ENCODE measurements at places on chromosomes 13 and 19.

- no peak overlapping the region for H3K4me3 ChIP-seq
- no peaks in the 10 kb centered on the region for H3K36me3 ChIP-seq
- DNase-seq = no peak
- no peak overlapping the region for H3K27ac ChIP-seq
- no peaks in the 10 kb centered on the region for H3K4me1 ChIP-seq
These were observed 65.6 kb upstream of the USE1 start for GRCh38 chr19:17149393-17150135.

- peaks cover 7% of the 10 kb centered on the region for H3K4me1 ChIP-seq
- no peak overlapping the region for H3K27ac ChIP-seq
- peak overlapping the region; percentile 93 for H3K4me3 ChIP-seq
- no peaks in the 10 kb centered on the region for H3K27me3 ChIP-seq
- H3K36me3 ChIP-seq = no peaks in the 10 kb centered on the region
These were observed 709 bp downstream of the DPP9 start for GRCh38 chr19:4722671-4723594.

DNA sequence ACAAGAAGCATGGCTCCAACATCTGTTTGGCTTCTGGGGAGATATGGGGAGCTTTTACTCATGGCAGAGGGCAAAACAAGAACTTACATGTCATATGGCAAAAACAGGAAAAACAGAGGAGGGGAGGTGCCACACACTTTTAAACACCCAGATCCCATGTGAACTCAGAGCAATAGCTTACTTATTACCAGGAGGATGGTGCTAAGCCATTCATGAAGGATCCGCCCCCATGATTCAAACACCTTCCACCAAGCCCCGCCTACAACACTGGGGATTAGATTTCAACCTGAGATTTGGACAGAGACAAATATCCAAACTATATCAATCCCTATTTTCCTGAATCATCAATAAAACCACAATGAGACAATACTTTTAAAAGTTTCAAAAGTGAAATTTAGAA lies 712.1 kb downstream of the PCDH9 start:
- DNase-seq = no peak
- no peaks in the 10 kb centered on the region for H3K27me3 ChIP-seq
- peaks cover 4% of the 10 kb centered on the region for H3K4me1 ChIP-seq
- no peaks in the 10 kb centered on the region for H3K36me3 ChIP-seq
- no peak overlapping the region for H3K4me3 ChIP-seq
- H3K27ac ChIP-seq = no peak overlapping the region

- no peak overlapping the region for H3K27ac ChIP-seq
- H3K36me3 ChIP-seq = no peaks in the 10 kb centered on the region
- no peak for DNase-seq
- no peak overlapping the region for H3K4me3 ChIP-seq
- H3K27me3 ChIP-seq = no peaks in the 10 kb centered on the region
These were observed 490.8 kb downstream of the FOXO1 start for GRCh38 chr13:40175639-40176038.

DNA sequence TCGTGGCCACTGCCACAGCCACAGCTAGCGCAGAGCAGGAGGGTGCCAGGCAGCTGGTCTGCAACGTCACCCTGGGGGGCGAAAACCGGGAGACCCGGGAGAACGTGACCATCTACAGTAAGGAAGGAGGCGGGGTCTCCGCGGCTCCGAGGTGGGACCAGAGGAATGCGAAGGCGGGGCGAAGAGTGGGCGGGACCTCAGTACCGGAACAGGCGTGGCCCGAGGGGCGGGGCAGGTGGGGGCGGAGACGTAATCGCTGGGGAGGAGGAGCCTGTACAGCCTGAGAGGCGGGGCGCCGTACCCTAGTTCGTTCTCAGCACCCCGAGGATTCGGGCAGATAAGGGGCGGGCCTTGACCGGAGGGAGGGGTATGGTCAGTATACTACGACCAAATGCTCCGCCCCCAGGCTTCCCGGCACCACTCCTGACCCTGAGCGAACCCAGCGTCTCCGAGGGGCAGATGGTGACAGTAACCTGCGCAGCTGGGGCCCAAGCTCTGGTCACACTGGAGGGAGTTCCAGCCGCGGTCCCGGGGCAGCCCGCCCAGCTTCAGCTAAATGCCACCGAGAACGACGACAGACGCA lies 2.5 kb downstream of the ICAM5 start:
- H3K36me3 ChIP-seq = no peaks in the 10 kb centered on the region
- peaks cover 9% of the 10 kb centered on the region for H3K4me1 ChIP-seq
- peaks cover 100% of the 10 kb centered on the region for H3K27me3 ChIP-seq
- H3K4me3 ChIP-seq = peak overlapping the region; percentile 39

DNA sequence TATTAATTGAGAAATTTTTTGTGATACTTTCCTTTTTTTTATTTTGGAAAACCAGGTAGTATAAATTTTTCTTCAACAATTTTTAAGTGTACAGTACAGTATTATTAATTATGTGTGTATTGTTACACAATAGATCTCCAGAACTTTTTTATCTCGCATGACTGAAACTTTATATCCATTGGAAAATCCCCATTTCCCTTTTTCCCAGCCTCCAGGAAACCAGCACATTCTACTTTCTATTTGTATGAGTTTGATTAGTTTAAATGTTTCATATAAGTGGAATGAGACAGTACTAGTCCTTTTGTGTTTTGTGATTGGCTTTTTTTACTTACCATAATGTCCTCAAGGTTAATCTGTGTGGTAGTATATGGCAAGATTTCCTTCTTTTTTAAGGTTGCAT lies 399.5 kb upstream of the ARGLU1 start:
- H3K4me3 ChIP-seq = no peak overlapping the region
- DNase-seq = no peak
- H3K36me3 ChIP-seq = no peaks in the 10 kb centered on the region
- H3K4me1 ChIP-seq = peaks cover 5% of the 10 kb centered on the region

DNA sequence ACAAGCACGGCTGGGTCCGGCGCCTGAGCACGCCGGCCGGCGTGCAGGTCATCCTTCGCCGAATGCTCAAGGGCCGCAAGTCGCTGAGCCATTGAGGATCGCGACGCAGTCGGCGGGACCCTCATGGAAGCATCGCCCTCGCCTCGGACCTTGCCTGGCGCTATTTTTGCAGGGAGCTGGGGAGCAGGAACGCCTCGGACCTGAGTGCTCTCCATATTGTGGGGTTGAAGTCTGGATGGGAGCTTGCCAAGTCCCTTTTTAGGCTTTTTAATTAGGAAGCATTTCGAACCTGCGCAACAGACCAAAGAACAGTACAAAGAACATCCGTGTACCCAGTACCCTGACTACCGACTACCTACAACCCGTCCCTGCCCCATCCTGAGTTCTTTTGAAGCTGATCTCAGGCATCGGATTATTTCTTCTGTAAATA lies 628 bp downstream of the MRPL34 start:
- H3K27ac ChIP-seq = no peak overlapping the region
- peaks cover 13% of the 10 kb centered on the region for H3K4me1 ChIP-seq
- H3K4me3 ChIP-seq = peak overlapping the region; percentile 87
- H3K36me3 ChIP-seq = no peaks in the 10 kb centered on the region
- H3K27me3 ChIP-seq = no peaks in the 10 kb centered on the region
- DNase-seq = peak; percentile 77

DNA sequence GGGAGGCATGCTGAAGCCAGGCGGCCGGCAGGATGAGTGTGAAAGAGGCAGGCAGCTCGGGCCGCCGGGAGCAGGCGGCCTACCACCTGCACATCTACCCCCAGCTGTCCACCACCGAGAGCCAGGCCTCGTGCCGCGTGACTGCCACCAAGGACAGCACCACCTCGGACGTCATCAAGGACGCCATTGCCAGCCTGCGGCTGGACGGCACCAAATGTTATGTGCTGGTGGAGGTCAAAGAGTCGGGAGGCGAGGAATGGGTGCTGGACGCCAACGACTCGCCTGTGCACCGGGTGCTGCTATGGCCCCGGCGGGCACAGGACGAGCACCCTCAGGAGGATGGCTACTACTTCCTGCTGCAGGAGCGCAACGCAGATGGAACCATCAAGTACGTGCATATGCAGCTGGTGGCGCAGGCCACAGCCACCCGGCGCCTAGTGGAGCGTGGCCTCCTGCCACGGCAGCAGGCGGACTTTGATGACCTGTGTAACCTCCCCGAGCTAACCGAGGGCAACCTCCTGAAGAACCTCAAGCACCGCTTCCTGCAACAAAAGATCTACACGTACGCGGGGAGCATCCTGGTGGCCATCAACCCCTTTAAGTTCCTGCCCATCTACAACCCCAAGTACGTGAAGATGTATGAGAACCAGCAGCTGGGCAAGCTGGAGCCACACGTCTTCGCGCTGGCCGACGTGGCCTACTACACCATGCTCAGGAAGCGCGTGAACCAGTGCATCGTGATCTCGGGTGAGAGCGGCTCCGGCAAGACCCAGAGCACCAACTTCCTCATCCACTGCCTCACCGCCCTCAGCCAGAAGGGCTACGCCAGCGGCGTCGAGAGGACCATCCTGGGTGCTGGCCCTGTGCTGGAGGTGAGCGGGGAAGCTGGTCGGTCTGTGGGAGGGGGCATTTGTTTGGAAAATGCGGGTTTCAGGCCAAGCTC lies 26.4 kb downstream of the MYO9B start:
- no peaks in the 10 kb centered on the region for H3K36me3 ChIP-seq
- H3K4me1 ChIP-seq = no peaks in the 10 kb centered on the region
- H3K4me3 ChIP-seq = no peak overlapping the region
- no peak for DNase-seq
- no peak overlapping the region for H3K27ac ChIP-seq
- H3K27me3 ChIP-seq = no peaks in the 10 kb centered on the region

DNA sequence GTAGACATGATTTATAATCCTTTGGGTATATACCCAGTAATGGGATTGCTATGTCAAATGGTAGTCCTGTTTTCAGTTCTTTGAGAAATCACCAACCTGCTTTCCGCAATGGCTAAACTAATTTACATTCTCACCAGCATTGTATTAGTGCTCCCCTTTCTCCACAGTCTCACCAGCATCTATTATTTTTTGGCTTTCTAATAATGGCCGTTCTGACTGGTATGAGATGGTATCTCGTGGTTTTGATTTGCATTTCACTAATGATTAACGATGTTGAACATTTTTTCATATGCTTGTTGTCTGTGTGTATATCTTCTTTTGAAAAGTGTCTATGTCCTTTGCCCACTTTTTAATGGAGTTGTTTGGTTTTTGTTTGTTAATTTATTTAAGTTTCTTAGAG lies 165.1 kb downstream of the PDS5B start:
- peaks cover 10% of the 10 kb centered on the region for H3K36me3 ChIP-seq
- no peak overlapping the region for H3K27ac ChIP-seq
- no peak for DNase-seq
- H3K4me1 ChIP-seq = no peaks in the 10 kb centered on the region

DNA sequence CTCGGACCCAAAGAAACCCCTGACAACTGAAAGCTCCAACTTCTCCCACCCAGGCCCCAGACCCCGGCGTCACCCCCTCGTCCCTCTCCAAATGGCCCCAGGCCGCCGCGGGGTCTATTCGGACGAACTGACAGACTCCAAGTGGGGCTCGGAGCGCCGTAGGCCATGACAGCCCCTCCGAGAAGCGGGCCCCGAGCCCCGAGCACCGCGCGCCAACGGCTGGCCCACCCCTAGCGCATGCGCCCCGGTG lies 360 bp downstream of the DDX39A start:
- no peaks in the 10 kb centered on the region for H3K36me3 ChIP-seq
- no peaks in the 10 kb centered on the region for H3K27me3 ChIP-seq
- H3K4me3 ChIP-seq = peak overlapping the region; percentile 78
- H3K4me1 ChIP-seq = peaks cover 13% of the 10 kb centered on the region
- no peak overlapping the region for H3K27ac ChIP-seq

DNA sequence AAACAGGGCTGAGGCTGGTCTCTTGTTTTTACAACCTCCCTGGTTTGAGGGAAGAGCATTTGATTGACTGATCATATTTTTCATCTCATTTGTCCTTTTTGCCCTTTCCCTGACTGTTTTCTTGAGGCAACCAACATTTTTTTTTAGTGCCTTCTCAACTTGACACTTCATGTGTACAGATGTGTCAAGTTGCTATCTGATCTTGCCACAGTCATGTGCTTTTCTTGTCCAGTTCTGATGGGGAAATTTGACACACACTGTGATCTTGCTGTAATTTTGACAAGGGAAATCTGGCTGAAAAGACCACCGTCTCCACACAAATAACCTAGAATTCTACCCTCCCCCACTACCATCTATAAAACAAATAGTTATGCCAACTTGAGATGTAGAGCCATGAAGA lies 329.6 kb downstream of the KCTD12 start:
- H3K36me3 ChIP-seq = no peaks in the 10 kb centered on the region
- no peak for DNase-seq
- no peak overlapping the region for H3K27ac ChIP-seq
- no peaks in the 10 kb centered on the region for H3K27me3 ChIP-seq
- no peaks in the 10 kb centered on the region for H3K4me1 ChIP-seq
- no peak overlapping the region for H3K4me3 ChIP-seq

DNA sequence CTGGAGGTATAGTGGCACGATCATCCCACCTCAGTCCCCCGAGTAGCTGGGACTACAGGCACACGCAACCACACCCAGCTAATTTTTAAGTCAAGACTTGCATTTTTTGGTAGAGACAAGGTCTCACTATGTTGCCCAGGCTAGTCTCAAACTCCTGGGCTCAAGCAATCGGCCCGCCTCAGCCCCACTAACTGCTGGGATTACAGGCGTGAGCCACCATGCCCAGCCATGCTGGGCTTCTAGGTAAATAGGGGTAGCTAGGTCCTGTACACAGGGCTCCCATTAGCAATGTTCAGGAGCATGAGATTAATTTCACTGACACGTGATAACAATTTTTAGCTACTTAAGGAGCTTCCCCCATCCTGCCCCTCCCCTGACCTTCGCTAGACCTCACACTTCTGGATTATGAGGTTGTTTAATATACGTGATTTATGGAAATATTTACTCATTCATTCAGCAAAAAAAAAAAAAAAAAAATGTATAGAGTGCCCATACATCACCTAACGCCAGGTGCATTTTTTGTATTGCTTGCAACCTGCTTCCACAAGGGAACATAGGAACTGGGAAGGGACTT lies 19.2 kb downstream of the TMEM272 start:
- no peaks in the 10 kb centered on the region for H3K27me3 ChIP-seq
- no peak overlapping the region for H3K27ac ChIP-seq
- H3K4me3 ChIP-seq = no peak overlapping the region
- peaks cover 3% of the 10 kb centered on the region for H3K4me1 ChIP-seq

GRCh38 chr13:75196147-75196837 lies 285.7 kb downstream of the TBC1D4 start:
- no peak for DNase-seq
- H3K27ac ChIP-seq = no peak overlapping the region
- H3K4me1 ChIP-seq = peaks cover 66% of the 10 kb centered on the region
- no peaks in the 10 kb centered on the region for H3K36me3 ChIP-seq
- no peaks in the 10 kb centered on the region for H3K27me3 ChIP-seq

DNA sequence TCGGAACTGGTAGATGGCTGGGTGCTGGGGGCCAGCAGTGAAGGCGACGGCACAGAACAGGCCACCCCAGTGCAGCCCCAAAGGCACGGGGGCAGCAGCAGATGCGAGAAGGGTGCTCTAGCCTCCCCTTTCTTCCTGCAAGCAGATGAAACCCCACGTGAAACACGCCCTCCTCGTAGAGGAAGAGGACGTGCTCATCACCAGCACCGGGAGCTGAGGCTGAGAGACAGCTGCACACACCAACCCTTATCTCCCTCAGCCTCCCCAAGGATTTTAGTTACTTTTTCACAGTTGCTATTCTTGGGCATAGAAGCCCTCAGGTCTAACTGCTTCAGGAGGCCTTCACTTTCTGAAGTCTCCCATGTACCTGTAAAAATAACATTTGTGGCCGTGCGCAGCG lies 11.9 kb downstream of the ZNF787 start:
- no peak overlapping the region for H3K27ac ChIP-seq
- H3K4me1 ChIP-seq = peaks cover 46% of the 10 kb centered on the region
- H3K36me3 ChIP-seq = no peaks in the 10 kb centered on the region
- DNase-seq = no peak
- no peak overlapping the region for H3K4me3 ChIP-seq

GRCh38 chr13:98539666-98540065 lies 37.2 kb downstream of the STK24 start:
- H3K36me3 ChIP-seq = no peaks in the 10 kb centered on the region
- DNase-seq = no peak
- no peak overlapping the region for H3K4me3 ChIP-seq

Measured in neural progenitor cell (in vitro differentiated cells).